ENCODE measurements at places on chromosomes 7 and 10. TPM values are rescaled to one million over a fixed set of nuclear protein-coding genes. Genes with fewer than 3 reads are reported as not detected.

Gene TAS2R4
- total RNA-seq = 1.5 TPM

Gene TEX36
- not detected for total RNA-seq

Gene MSMB
- total RNA-seq = not detected

Gene BAMBI
- total RNA-seq = 10.8 TPM

GRCh38 chr7:157944734-157945291 is 608.0 kb downstream of the DNAJB6 start:
- DNase-seq = no peak

DNA sequence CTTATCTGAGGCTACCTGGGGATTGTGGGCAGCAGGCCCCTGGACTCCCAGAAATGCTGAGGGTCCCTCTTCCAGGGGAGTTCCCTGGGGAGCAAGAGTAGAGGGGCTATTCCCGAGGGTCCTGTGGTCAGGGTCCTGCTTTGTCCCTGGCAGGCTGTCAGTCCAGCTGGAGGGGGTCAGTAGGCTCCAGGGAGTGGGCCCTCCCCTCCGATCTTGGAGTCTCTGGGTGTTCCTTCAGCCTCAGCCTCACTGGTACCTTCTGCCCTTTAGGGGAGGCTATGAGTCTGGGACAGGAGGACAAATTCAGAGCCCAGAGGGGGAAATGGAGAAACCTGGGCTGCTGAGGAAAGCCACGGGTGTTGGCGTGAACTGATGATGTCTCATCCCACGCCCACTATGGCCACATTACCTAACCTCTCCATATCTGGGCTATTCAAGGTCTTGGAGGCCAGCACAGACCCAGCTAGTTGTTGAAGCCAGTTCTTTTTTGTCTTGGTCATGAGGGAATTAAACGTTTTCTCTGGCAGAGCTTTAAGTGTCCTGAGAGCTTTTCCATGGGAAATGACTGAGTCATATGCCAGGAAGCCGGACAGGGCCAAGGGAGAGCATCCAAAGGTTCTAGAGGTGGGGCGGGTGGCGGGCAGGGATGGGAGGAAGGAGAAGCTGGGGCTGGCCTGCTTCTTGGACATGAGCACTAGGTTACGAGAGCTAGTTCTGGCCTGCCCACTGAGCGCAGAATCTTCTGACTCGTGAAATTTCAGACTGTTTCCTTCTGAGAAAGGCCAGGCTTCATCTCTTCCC is 6.2 kb downstream of the CALHM2 start:
- no peak for DNase-seq

DNA sequence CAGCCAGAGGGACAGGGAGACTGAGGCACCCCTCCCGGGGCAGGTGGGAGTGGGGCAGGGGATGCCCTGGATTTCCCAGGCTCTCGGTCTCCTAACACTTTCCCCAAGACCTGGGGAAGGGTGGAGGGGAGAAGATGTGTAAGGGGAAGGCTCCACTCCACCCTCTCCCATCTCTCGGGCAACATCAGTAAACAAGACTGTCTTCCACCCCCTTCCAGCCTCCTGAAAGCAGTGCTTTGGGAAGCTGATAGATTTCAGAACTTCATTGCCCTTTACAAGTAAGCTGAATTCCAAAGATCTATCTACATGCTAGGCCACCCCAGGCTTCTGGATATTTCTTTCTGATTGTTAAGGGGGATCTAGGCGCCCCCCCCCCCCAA is 3.7 kb downstream of the FLNC start:
- no peak for DNase-seq

GRCh38 chr7:6164491-6164890 is 107.9 kb downstream of the CYTH3 start:
- no peak for DNase-seq

DNA sequence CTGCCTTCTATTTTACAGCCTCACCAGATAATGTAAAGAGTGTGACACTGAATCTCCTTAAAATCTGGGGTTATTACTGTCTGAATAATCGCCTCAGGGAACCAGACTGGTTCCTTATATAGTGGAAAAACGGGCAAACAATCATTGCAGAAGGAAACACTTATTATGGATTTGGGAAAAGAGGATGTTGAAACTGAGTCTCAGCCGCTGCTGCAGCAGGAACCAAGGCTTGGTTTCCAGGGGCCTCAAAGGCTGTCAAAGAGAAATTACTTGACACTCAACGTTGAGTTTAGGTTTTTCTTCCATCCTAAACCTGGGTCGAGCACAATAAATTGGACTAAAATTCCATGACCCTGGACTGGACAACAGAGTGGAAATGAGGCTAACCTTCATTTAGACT is 103.8 kb upstream of the AHR start:
- no peak for DNase-seq

DNA sequence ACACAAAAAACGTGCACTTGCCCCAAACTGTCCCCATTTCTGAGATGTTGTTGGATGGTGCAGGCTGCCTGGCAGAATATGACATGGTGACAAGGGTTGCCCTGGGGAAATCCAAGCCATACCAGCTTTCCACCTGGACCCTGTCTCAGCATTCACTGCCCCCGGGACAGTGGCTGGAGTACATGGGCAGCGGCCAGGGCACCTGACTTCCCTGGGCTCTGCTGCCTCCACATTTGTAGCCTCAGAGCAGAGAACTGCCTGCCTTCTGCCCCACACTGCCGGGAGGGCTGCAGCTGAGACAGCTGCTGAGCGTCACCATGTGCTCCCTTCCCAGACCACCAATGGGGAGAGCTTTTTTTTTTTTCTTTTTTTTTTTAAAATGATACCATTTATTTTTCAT is 222.9 kb upstream of the ZNF32 start:
- DNase-seq = no peak

- DNase-seq = no peak
Measured at GRCh38 chr10:99921948-99922347, 87.8 kb downstream of the DNMBP start.

DNA sequence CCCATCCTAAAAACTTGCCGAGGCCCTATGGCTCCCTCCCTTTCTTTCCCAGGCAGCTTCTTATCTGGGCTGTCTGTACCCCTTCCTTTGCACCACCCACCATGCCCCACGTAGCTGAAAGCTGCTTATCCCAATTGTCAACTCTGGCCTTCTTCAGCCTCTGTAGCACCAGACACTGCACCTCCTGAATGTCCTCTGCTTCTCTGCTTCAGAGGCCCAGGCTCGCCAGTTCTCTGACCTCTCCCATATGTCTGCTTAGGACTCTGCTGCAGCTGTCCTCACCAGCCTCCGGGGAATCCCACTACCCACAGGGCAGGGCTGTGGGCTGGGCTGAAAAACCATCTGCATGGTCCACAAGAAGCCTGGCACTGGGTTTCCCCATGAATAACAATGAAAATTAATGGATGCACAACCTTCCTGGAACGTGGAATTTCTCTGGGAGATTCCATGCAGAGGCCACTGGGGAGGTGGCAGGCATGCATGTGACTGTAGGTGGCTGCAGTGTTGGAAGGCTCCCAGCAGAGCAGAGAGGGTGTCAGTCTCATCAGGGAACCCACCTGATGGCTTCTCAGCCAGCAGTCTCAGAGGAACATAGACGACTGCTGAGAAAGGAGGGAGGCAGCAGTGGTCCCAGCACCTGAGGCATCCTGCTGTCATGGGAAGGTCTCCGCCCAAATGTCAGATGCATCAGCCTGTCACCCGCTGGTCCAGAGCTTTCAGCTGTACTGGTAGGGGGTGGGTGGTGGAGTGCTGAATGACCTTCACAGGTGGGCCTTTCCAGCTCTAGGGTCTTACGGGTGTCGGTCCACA is 16.8 kb upstream of the SH2D4B start:
- no peak for DNase-seq

GRCh38 chr10:89639326-89639725 is 5.7 kb downstream of the PANK1 start:
- no peak for DNase-seq

- no peak for DNase-seq
Measured at GRCh38 chr7:70523249-70523988, 608.5 kb upstream of the GALNT17 start.

- no peak for DNase-seq
Measured at GRCh38 chr10:11631890-11632587, 20.6 kb upstream of the USP6NL start.

- DNase-seq = no peak
Measured at GRCh38 chr10:76192694-76193320, 761.4 kb downstream of the LRMDA start.

All from vagina (tissue), 2 donors.